Stimulated activated CD8-positive, alpha-beta memory T cell treated with anti-CD3 and anti-CD28 coated beads, Interleukin-7, amount 100 ng/mL, for 1 hour (primary cell): ENCODE measurements at places on chromosomes 6 and 20.

- DNase-seq: no peak
These were observed 5.8 kb downstream of the SYNE1 start for GRCh38 chr6:152631376-152631775.

DNA sequence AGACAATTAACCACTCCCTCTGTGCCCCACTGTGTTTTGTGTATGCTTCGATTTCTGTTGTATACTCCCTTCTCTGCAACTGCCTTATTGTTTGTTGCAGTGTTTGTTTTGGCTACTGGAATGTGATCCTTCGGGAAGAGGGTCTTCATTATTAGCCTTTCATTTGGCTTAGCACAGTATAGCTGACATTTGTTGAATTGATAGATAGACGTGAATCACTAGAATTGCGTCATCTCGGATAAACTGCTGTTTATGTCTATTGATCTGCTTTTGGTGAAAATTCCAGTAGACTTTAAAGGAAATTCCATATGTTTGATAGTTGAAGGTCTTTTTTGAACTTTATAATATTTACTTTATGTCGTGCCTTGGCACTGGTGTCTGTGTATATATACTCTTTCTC is 189.9 kb upstream of the EYA4 start:
- no peak for DNase-seq

DNA sequence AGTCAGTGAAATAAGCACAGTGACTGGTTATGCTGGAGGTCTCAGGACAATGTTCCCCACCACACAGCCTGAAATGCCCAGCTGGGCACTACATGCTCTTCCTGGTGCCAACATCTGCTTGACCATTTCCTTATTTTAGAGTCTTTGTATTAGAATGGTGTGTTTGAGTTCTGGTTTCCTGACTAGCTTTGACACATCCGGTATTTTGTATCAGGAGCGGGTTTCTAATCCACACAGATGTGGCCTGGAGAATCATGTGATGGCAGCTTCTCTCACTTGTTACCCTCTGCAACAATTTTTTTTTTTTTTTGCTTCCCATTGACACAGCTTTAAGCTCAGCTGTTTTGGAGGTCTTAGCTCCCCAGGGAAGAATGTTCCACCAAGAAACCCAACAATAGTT is 164.5 kb upstream of the CST7 start:
- DNase-seq: no peak

- DNase-seq: no peak
These were observed 657.5 kb downstream of the RFPL4B start for GRCh38 chr6:113004470-113005270.

DNA sequence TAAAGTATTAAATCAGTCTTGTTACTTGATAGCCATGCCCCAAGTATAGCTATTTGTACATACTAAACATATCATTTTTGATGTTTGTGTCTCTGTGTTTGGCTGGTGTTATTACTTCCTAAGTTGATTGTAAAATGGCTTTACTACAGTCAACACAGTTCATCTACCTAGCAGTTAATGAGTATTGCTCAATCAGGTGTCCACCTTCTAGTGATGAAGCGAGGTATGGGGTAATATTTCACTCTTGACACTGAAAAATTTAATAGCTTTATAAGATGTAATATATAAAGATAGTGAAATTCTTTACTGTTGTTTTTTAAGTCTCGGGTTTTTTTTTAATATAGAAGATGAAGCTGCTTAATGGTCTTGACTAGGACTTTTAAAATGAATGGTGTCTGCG is 18.9 kb downstream of the TMEM14A start:
- no peak for DNase-seq

DNA sequence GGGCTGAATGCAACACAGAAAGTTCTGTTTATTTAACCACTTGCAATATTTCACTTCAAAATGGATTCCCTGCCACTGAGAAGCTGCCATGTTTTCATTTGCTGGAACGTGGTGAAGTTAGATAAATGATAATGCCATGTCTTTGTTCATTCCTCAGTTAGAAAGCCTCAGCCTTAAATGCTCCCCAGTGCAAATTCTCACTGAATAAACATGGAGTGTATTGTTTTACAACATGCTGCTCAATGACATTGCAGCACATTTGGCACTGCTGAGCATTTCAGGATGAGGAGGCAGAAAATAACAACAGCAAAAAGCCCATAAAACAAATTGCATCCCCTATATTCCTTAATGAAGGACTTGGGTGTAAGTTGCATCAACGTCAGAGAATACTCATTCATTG is 913.8 kb upstream of the FLRT3 start:
- DNase-seq: no peak

GRCh38 chr6:169847141-169847674 is 95.8 kb downstream of the ERMARD start:
- no peak for DNase-seq

DNA sequence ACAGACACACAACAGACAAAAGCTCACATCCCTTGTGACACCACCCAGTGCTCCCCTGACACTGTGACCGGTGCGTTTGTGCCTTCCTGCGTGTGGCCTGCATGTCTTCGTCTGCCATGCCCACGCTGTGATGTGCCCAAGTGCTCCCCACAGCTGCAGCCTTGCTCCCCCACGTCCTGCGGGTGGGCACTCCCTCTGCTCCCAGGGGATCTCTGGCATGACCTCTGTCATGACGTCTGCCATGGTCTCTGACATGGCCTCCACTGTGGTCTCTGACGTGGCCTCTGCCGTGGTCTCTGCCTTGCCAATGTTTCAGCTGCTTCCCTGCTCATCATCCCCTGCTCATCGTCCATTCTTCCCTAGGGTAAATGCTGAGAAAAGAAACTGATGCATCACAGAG is 200.9 kb downstream of the DLL1 start:
- no peak for DNase-seq

DNA sequence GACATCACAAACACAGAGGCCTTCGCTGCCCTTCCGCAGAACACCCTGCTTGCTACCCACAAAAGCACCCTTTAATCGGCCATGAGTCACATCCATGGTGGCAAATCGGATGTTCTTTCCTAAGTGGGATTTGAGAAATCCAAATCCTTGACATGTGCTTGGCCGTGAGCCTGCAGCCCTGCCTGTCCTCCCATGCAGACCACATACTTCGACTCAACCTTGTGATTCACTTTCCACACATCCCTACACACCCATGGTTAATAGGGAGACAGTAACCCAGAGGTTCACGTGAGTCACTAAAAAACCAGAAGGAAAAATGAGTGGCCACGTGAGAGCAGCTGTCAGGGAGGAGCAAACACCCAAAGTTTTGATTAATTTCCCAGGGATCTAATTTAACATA is 19.4 kb downstream of the RAMACL start:
- DNase-seq: no peak

DNA sequence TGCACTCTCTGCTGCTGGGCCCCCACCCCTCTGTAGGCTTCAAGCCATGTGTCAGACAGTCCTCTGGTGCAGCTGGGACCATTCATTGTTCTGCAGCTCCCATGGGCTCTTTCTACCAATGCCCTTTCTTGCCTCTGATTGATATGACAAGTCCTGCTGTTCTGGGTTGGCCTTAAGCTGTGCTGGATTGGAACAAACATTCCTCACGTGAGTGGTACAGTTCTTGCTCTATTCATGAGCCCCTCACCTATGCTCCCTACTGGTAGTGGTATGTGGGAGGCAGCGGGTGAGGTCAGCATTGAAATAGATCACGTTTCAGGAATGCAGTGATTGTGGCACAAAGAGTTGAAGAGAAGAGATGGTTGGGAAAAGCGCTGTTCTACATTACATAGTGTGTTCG is 48.8 kb upstream of the RALY start:
- no peak for DNase-seq
